ENCODE measurements at places on chromosomes 12 and 14. TPM values are rescaled to one million over a fixed set of nuclear protein-coding genes. Genes with fewer than 3 reads are reported as not detected.

GRCh38 chr12:119175081-119175480 lies 3.6 kb upstream of the HSPB8 start:
- no peak for DNase-seq

GPR84 gene
- total RNA-seq: not detected

DNA sequence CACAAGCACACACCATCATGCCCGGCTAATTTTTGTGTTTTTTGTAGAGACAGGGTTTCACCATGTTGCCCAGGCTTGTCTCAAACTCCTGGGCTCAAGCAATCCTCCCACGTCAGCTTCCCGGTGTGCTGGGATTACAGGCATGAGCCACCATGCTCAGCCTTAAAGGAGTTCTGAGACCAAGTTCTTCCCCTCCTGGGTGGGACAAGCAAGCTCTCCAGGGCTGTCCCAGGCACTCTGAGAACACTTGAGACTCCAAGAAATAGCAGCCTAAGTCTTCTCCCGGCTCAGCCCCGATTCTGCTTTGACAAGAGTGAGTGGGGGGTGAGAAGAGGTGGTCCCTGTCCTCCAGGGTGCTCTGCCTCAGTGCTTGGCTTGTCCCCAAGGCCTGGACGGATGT lies 86.4 kb downstream of the STAB2 start:
- DNase-seq: no peak

FAM181A gene
- total RNA-seq: not detected

GRCh38 chr14:97298331-97298730 lies 501.1 kb downstream of the VRK1 start:
- no peak for DNase-seq

GRCh38 chr12:124162151-124163110 lies 132.5 kb upstream of the RFLNA start:
- DNase-seq: no peak

CELA1 gene
- total RNA-seq: not detected

GRCh38 chr14:38929416-38929815 lies 173.6 kb downstream of the SEC23A start:
- DNase-seq: no peak

GRCh38 chr12:16325426-16325825 lies 22.0 kb upstream of the MGST1 start:
- no peak for DNase-seq

IL31 gene
- total RNA-seq: not detected

GRCh38 chr14:51816031-51816430 lies 44.4 kb upstream of the GNG2 start:
- no peak for DNase-seq

GRCh38 chr14:63388766-63389431 lies 70.2 kb upstream of the GPHB5 start:
- peak; percentile 43 for DNase-seq

- DNase-seq: no peak
Observed at GRCh38 chr12:41907021-41907420, 237.7 kb downstream of the GXYLT1 start.

DNA sequence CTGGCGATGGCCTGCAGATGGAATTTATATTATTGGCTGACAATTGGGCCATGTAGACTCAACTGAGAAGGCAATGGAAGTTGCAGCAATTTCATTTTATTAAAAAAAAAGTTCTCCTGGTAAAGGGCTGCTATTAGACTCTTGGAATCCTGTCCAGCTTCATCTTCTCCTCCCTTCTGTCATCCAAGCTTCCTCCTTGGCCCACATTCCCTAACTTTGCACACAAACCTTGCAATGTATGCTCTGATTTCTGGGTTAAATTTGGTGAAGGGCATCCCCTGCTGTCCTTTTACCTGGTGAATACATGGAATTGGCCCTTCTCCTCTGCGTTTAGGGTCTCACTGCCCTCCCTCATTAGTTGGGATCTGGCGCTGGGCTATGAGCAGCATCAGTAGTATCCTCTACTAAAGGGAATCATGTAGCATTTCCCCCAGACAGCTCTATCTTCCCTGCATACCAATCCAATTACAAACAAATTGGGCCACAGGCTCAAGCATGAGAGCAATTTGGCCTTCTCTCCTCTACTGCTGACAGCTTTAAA lies 336.9 kb downstream of the BMP4 start:
- DNase-seq: no peak

AQP6 gene
- total RNA-seq: 0.17 TPM

GRCh38 chr14:105201156-105201924 lies 20.2 kb upstream of the NUDT14 start:
- DNase-seq: no peak

DNA sequence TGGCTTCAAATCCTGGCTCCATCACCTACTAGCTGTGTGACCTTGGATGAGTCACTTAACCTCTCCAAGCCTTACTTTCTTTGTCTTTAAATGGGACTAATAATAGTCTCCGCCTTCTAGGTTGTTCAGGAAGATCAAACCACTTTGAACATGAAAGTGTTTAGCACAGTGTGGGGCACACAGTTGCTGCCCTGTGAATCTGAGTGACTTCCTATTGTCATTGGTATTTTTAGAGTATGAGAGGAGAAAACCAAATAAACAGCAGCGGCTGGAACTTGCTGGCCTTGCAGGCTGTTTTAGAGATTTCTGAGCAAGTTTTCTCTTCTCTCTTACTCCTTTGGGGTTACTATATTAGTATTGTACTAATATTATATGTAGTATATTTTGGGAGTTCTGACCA lies 120.7 kb upstream of the MYL2 start:
- DNase-seq: no peak

BCL11B gene
- not detected for total RNA-seq

- DNase-seq: no peak
Observed at GRCh38 chr14:63295231-63295685, 23.5 kb downstream of the GPHB5 start.

DNA sequence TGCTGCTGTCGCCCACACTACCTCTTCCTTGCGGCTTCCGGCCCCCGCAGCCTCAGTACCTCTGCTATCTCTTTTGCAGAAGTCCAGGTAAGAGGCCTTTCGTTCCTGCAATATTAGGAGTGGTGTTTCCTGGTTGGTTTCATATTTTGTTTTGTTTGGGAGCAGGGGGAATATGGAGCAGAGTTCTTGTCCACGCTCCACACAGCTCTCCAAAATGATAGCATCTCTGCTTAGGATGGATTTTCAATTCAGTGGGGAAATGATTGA lies 768 bp downstream of the OXA1L start:
- DNase-seq: no peak

IL26 gene
- total RNA-seq: not detected

GRCh38 chr14:71202881-71203280 lies 295.6 kb downstream of the PCNX1 start:
- no peak for DNase-seq

DNA sequence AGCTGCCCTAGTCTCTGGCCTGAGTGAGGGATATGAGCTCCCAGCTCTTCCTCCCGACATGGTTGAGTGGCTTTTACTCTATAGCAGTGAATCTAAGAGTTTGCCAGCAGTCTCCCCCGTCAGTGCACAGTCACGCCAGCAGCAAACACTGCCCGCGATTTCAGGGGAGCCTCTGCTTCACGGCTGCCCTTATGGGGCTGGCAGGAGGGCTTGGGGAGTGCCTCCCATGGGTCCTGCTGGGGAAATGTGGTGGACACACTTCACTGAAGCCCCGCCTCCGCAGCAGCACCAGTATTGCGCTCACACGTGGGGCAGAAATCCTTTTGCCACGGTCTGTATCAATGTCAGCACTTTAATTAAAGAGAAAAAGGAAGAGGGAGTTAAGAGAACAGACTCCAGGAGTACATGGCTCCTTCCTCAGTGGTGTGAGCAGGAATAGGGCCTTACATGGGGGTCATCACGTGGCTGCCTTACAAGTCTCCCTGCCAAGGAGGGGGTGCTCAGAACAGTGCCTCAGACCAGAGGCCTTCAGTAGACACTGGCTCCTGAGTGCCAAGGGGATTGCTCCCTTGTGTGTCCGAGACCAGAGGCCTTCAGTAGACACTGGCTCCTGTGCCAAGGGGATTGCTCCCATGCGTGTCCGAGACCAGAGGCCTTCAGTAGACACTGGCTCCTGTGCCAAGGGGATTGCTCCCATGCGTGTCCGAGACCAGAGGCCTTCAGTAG lies 55.7 kb downstream of the SFSWAP start:
- DNase-seq: no peak

DNA sequence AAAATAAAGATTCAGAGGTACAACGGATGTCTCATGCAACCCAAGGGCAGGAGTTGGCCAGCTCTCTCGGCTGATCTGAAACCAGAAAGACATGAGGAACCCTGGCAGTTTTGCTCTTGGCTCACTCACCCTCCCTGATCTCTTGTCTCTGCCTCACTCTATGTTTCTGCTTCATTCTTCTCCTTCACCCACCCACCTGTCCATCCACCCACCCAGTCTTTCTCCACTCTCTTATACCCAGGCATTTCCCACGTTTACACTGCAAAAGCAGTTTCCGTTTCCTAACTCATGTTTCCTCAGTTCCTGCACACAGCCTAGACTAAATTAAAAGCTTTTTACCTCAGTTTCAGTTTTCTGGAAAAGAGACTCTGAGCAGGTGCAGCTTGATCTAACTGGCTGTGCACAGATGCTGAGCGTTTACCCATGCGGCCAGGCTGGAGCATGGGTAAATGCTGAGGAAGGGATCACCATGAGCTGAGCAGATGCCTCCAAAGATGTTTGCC lies 157.6 kb downstream of the PRKCH start:
- no peak for DNase-seq

DNA sequence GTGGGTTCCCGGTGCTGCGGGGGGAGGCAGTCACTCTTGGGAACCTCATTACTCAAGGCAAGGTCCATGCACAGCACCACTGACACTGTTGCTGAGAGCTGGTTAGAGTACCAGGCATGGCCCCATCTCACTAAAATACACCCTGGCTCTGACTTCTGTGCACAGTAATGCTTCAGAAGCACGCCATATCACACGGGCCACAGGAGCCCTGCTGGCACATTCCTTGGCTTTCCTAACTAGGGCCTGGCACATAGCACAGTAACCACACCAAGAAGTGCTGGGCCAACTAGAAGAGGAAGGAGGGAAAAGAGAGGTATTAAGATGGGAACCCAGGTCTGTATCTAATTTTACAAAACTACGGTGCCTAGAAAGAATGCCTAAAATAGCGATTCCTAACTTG lies 13.5 kb upstream of the RAB35 start:
- no peak for DNase-seq

SLC25A47 gene
- not detected for total RNA-seq

- no peak for DNase-seq
Observed at GRCh38 chr14:100296106-100296651, 10.1 kb downstream of the SLC25A29 start.

GRCh38 chr12:132597333-132598316 lies 12.8 kb downstream of the LRCOL1 start:
- no peak for DNase-seq

- DNase-seq: no peak
Observed at GRCh38 chr14:60346706-60347105, 97.7 kb downstream of the PPM1A start.

PDZRN4 gene
- not detected for total RNA-seq

ABHD4 gene
- 39.3 TPM for total RNA-seq

DNA sequence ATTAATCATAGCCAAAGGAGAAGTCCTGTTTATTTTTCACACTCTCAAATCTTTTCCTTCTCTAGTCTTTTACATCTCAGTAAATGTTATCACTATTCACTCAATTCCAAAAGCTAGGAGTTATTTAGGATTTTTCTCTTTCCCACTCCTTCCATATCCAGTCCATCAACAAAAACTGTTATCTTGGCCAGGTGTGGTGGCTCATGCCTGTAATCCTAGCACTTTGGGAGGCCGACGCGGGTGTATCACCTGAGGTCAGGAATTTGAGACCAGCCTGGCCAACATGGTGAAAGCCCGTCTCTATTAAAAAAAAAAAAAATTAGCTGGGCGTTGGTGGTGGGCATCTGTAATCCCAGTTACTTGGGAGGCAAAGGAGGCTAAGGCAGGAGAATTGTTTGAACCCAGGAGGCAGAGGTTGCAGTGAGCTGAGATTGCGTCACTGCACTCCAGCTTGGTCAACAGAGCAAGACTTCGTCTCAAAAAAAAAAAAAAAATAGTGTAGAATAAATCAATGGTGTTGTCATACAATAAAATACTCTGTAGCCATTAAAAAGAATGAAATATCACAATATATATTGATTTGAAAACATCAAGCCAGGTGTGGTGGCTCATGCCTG lies 46.6 kb upstream of the FOXJ2 start:
- DNase-seq: no peak

GRCh38 chr14:90699016-90699415 lies 117.2 kb downstream of the TTC7B start:
- DNase-seq: no peak

DNA sequence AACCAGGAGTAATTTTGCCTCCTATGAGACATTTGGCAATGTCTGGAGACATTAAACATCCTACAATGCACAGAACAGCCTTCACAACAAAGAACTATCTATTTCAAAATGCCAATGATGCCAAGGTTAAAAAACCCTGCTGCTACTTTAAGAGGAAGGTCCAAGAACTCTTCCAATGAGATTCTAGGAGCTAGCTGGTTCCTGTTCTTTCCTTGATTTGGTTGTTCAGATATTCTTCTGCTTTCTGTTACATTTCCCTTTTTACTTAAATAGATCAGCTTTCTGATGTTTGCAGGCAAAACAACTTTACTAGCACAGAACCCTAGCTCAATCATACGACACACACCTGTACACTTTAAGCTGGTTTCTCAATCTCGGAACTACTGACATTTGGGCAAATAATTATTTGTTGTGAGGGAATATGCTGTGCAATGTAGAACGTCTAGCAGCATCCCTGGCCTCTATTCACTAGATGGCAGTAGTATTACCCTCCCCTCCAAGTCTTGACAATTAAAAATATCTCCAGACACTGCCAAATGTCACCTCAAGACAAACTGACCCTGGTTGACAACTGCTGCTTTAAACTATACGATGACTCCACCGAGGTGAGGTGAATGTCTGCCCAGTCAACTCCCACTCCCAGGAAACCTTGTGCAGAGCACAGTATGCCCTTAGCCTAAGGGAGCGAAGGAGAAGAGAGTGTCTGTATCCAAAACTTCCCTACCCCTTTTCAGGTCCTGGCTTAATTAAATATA lies 4.4 kb downstream of the BLTP3B start:
- DNase-seq: no peak

OVCH1 gene
- 0.02 TPM for total RNA-seq

- no peak for DNase-seq
Observed at GRCh38 chr12:51622564-51622963, 31.5 kb downstream of the SCN8A start.

RBP5 gene
- not detected for total RNA-seq

DNA sequence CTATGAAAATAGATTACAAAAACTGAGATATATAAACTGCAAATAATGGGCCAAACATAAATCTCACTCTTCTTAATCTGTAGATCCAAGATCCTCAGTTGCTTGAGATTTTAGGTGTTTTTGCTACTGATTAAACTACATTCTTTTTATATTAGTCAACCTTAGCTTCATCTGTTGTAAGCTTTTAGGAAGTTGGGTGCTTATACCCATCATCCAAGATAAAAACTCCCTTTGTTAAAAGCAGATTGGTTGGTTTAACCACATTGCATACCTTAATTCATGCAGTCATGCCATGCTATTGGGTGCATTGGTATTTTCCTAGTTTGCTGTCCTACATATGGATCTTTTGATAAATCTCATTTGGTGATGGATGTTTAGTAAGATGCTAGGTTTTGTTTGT lies 46.2 kb upstream of the DIP2B start:
- DNase-seq: no peak

HSPA2 gene
- total RNA-seq: 4.5 TPM

REC8 gene
- 4.6 TPM for total RNA-seq

- peak; percentile 94 for DNase-seq
Observed at GRCh38 chr12:16349131-16349460, 1.7 kb downstream of the MGST1 start.
